HFFc6 (cell line): ENCODE measurements at places on chromosomes 16 and 17. TPM values are rescaled to one million over a fixed set of nuclear protein-coding genes. Genes with fewer than 3 reads are reported as not detected.

Gene OR1F1
- not detected in 3 replicates for total RNA-seq

Gene USP43
- total RNA-seq = 0.09 TPM in 1 of 3 replicates, not detected in the others

Gene ODAD4
- 0.69 to 1.6 TPM (median 1.1 TPM) in 3 replicates for total RNA-seq

Gene C1QTNF1
- total RNA-seq = 9.9 to 15.4 TPM (median 13.9 TPM) in 3 replicates

Gene ITGAD
- total RNA-seq = not detected in 3 replicates

GRCh38 chr17:13989138-13989537 lies 80.2 kb upstream of the COX10 start:
- no peak for DNase-seq
- H3K36me3 ChIP-seq = no peaks in the 10 kb centered on the region
- H3K4me1 ChIP-seq = no peaks in the 10 kb centered on the region
- H3K4me3 ChIP-seq = no peak overlapping the region
- H3K27me3 ChIP-seq = no peaks in the 10 kb centered on the region

DNA sequence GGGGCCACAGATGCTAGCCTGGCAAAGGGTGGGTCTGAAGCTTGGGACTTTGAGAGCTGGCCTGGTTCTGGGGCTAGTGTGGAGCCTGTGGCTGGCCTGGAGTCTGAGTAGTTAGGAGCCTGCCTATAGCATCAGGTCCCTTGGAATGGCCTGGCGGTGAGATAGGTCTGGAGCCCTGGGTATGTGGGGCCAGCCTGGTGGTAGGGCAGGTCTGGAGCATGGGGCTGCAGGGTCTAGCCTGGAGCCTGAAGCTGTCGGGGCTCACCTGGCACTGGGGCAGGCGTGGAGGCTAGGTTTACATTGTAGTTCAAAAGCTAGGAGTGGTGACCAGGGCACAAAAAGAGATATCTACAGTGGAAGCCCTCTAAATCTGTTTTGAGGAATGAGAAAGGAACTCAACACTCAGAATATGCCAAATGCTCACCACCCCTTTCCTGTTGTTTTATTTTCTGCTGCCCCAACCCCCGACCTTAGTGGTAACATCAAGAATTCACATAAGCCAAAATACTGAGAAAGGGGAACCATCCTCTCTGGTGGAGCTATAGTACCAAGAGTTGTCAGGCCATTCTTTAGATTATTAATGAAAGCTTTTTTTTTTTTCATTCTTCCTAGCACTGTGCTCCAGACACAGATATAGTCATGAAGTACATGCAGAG lies 100.3 kb downstream of the TANC2 start:
- no peak overlapping the region for H3K27ac ChIP-seq
- no peak overlapping the region for H3K4me3 ChIP-seq
- no peaks in the 10 kb centered on the region; the same call in 1 of the 2 replicates for H3K27me3 ChIP-seq
- peaks cover 8% of the 10 kb centered on the region; the same call in 1 of the 2 replicates for H3K36me3 ChIP-seq

GRCh38 chr16:81473558-81473957 lies 28.9 kb downstream of the CMIP start:
- H3K4me3 ChIP-seq = peak overlapping the region; percentile 57; the same call in 1 of the 2 replicates
- no peaks in the 10 kb centered on the region; the same call in none of the 2 replicates for H3K27me3 ChIP-seq
- H3K27ac ChIP-seq = peak overlapping the region; percentile 66; the same call in 1 of the 2 replicates
- DNase-seq = no peak
- H3K4me1 ChIP-seq = peaks cover 55% of the 10 kb centered on the region
- peaks cover 21% of the 10 kb centered on the region for H3K36me3 ChIP-seq

- H3K4me3 ChIP-seq = peak within 1 kb of the TSS; percentile 96
- DNase-seq = no peak
- peaks cover 44% of the 10 kb centered on the region for H3K4me1 ChIP-seq
- H3K27me3 ChIP-seq = no peaks in the 10 kb centered on the region; the same call in 1 of the 2 replicates
These were observed at the start of gene SALL1 for GRCh38 chr16:51150888-51151320. Gene SALL1 (minus strand): TSS chr16:51151270. CDS start chr16:51151241, 29 bp downstream.

DNA sequence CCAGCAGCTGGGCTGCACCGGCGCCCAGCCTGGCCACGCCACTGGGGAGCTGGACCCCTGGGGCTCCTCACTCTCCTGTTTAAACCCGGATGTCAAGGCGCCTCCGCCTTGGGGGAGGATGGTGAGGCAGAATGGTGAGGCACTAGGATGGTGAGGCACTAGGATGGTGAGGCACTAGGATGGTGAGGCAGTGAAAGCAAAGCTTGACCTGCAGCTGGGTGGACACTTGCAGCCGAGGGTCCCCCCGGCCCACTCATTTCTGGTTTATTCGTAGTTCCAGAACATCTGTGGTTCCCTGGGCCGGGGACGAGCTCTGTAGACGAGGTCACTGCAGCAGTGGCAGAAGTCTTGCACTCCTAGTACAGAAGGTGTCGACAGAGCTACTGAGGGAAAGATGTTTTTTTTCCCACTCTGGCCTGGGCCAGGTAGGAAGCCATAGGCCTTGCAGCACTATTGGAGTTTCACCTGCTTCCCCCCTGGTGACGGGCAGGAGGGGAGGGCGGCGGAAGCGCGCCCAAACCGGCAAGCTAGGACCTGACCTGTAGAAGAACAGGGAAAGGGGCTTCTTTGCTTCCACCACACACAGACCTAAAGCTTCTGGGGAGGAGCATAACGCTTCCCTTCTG lies 1.1 kb upstream of the HNF1B start:
- H3K4me3 ChIP-seq = no peak overlapping the region
- H3K4me1 ChIP-seq = no peaks in the 10 kb centered on the region
- peaks cover 48% of the 10 kb centered on the region for H3K27me3 ChIP-seq
- no peak for DNase-seq
- no peaks in the 10 kb centered on the region for H3K36me3 ChIP-seq
- H3K27ac ChIP-seq = no peak overlapping the region

DNA sequence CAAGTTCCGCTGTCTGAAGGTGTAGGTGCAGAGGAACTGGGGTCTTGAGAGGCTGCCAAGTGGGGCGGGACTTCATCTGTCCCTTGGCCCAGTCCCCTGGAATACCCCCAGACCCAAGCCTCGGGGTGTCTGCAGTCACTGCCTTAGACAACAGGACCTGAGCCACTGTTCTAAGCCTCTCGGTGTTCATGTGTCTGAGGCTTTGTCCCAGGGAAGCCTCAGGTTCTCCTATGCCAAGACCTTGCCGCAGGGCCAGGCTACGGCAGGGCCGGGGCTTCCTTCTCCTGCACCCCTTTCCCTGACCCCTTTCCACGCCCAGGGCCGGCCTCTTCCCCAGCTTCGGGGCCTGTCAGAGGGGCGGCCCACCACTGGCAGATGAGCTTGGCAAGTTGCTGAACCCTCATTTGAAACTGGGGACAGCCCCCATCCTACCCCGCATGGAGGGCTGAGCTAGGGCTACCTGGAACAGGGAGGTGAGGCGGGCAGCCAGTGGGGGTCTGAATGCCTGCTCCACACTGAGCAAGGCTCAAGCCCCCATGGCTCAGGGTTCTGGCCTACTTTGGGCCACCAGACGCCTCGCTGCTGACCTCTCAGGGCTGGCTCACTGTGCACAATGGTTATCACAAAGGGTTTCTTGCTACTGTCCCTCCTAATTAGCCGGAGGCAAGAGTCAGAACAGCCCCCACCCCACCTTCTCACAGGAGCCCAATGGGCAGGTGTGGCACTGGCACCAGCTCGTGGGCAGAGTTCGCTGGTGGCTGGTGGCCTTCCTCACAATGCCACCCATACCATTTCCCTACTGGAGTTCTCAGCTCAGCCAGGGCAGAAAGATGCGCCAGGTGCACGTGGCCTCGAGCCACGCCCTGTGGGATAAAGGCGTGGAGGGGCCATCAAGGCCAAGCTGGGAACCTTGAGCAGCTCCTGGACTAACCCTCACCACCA lies 7.1 kb downstream of the LITAFD start:
- H3K4me3 ChIP-seq = no peak overlapping the region
- H3K4me1 ChIP-seq = peaks cover 45% of the 10 kb centered on the region
- no peak overlapping the region for H3K27ac ChIP-seq
- peaks cover 34% of the 10 kb centered on the region for H3K36me3 ChIP-seq
- no peak for DNase-seq

DNA sequence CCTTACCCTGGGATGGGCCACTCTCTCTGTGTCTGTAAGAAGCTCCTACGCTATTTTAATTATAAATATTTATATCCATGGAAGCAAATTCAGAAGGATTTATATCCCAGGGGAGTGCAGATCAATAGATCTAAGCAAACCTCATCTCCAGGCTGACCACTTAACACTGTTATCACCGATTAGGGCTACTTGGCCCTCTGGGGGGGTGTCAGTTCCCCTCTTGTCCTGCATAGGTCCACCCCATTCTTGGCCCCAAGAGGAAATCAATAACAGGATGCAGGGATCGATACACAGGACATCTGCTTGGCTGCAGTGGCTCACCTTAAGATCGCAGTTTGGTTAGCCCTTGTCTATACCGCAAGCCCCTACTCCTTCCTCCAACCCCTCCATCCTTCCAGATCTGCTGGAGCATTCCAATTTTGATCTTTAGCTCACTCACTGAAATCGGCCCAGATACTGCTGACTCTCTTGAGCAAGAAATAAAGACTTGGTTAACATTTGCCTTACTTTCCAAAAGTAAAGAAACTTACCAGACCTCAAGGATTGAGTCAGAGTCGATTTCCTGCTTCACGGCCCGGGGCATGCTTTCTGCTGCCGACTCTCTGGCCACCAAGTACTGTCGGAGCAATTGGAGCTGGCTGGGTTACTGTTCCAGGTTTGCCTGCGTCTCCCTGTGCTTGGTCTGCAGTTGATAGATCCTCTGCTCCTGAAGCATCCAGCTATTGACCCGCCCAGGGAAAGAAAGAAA lies 112.3 kb upstream of the PMFBP1 start:
- H3K27ac ChIP-seq = no peak overlapping the region
- DNase-seq = no peak
- H3K4me3 ChIP-seq = no peak overlapping the region
- peaks cover 28% of the 10 kb centered on the region for H3K36me3 ChIP-seq
- H3K4me1 ChIP-seq = peaks cover 33% of the 10 kb centered on the region
- H3K27me3 ChIP-seq = no peaks in the 10 kb centered on the region; the same call in 1 of the 2 replicates

DNA sequence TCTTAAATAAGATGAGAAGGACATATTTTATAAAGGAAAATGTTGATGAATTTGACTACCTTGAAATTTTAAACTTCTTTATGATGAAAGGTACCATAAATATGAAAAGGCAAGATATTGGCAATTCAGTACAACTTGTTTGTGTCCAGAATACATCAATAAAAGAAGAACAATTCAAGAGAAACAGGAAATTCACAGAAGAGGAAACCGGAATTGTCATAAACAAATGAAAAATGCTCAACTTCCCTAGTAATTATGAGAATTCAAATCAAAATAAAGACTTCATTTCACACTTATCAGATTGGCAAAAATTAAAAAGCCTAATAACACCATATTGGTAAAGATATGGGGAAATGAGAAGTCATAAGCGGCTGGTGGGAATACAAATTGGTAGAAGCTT lies 54.3 kb downstream of the WSB1 start:
- H3K27me3 ChIP-seq = peaks cover 1% of the 10 kb centered on the region; the same call in 1 of the 2 replicates
- peaks cover 23% of the 10 kb centered on the region for H3K4me1 ChIP-seq
- peaks cover 8% of the 10 kb centered on the region for H3K36me3 ChIP-seq
